NCI-H774 (cell line): ENCODE measurements at places on chromosomes 2 and 18.

DNA sequence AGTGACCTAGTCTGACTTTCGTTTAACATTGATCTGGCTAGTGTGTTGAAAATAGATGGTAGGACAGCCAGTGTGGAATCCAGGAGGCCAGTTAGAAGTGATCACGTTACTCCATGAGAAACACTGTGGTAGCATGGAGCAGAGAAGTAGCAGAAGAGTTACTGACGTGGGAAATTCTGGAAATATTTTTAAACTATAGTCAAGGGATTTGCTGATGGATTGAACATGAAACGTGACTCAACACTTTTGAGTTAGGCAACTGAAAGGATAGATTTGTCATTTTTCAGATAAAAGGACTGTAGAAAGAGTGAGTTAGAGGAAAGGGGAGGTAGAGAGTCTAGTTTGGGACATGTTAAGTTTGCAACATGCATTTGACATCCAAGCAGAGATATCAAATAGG, 130.4 kb downstream of the IRS1 start:
- DNase-seq = no peak

GRCh38 chr18:48714873-48715272, 176.0 kb downstream of the CTIF start:
- no peak for DNase-seq

- DNase-seq = no peak
Observed at GRCh38 chr2:152564754-152565551, 152.3 kb downstream of the PRPF40A start.

DNA sequence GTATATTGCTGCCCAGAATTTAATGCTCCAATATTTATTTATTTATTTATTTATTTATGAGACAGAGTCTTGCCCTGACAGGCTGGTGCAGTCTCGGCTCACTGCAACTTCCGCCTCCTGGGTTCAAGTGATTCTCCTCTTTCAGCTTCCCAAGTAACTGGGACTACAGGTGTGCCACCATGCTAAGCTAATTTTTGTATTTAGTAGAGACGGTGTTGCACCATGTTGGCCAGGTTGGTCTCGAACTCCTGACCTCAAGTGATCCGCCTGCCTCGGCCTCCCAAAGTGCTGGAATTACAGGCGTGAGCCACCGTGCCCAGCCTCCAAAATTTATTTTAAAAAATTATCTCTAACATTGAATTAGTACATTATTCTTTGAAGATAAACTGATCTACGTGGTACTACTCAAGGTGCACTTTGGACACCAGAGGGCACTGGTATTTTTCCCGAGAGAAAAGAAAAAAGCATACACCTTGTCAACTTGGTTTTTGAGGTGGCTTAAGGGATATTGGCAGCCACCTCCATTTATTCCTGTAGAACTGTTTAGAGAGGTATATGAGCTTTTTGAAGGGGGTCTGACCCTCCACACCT, 1.4 kb upstream of the IDH1 start:
- DNase-seq = no peak

DNA sequence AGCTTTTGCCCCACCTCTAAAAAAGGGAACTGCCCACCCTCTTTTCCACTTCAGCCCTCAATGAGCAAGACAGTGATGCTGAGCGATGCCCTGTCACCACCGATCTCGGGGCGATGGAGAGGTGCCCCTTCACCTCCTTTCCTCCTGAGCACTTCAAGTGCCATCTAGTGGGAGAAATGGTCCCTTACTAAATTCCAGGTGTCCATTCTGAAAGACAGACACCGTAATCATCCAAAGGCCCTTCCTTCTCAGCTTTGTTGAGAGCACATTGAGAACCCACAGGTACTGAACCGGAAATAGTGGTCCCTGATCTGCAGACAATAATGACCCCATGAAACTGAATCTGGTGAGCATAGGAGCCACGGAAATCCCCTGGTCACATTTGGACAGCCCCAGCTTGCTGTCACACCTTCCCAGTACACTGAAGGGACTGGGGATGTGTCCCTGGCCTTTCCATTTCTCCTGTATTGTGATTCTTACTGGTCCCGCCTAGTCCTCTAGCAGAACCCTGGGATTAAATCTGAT, 38.5 kb downstream of the KCTD18 start:
- no peak for DNase-seq
